CD4-positive, alpha-beta T cell treated with Interleukin-6 at 100 ng/mL for 8 hours (primary cell): ENCODE measurements at places on chromosomes 7 and 10.

DNA sequence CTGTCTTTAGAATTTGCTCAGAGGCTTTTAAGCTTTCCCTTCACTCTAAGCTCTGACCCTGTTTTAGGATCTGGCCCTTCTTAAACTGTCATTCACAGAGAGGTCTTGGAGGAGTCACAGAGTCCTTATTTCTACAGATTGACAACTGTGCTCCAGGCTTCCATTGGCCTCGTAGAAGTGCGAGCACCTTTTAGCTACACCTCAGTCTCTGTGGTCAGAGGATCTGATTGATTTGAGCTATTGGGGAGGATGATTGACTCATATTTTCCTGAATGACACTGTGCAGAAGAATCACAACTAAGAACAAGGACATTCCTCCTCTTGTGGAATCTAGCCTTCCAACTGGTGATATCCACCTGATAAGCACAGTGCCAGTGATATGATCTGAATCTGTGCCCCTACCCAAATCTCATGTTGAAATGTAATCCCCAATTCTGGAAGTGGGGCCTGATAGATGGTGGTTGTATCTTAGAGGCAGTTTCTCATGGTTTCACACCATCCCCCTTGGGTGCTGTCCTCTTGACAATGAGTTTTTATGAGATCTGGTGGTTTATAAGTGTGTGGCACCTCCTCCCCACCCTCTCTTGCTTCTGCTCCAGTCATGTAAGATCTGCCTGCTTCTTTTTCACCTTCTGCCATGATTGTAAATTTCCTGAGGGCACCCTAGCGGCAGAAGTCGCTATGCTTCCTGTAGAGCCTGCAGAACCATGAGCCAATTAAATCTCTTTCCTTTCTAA lies 3.2 kb downstream of the CYP3A7 start:
- DNase-seq, result no peak

- DNase-seq, result no peak
Observed at GRCh38 chr7:94933256-94933990, 26.0 kb downstream of the PPP1R9A start.

DNA sequence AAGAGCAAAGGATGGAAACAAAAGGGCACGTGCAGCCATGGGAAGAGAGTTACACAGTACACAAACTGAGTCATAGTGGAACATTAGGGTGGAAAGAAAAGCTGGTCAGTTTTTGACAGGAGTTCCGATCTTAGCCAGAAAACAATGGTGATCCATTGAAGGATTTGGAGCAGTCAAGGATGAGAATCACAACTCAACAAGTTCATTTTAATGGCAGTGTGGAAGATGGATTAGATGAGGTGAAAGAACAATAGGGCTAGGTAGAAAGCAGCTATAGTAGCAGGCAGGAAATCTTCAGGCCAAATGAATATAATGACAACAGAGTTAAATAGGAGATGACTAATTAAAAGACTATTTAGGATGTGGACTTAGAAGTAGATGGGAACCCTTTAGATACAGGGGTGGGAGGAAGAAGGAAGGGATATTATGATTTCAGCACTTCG lies 136.3 kb downstream of the DOCK4 start:
- no peak for DNase-seq

DNA sequence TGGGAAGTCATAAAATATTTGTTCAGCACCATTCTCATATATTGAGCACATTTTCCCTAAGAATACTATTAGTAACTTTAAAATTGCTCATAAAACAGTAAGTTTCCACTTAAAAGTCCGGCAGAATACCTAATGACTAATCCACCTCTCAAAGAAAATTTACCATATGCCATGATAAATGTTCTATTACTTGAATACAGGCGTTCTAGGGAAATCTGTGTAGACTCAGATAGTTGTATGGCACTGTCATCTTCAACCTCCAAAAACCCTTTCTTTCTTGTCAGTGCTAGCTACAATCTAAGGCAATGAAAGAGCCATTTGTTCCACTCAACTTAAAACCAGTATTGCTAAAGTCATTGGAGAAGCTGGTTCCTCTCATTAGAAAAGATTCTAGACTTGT lies 7.3 kb downstream of the GPR37 start:
- DNase-seq, result no peak

GRCh38 chr7:48841739-48842138 lies 82.6 kb upstream of the CDC14C start:
- DNase-seq, result no peak

GRCh38 chr10:10211409-10211808 lies 806.3 kb upstream of the CELF2 start:
- DNase-seq, result no peak

DNA sequence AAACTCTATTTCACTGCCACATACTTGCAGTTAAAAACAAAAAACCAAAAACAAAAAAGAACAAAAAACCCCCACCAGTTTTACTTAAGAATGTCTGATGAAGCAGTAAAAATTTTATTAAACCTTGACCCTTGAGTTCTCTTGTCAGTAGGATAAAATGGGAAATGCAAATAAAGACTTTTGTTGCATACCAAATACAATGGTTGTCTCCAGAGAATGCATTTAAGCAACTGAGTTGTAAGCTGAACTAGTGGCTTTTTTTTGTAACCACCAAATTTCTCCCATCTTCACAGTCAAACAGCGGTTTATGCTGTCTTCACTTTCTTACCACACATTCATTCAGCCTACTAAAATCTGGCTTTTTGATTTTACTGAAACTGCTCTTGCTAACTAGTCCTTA lies 3.1 kb downstream of the SYPL1 start:
- DNase-seq, result no peak

DNA sequence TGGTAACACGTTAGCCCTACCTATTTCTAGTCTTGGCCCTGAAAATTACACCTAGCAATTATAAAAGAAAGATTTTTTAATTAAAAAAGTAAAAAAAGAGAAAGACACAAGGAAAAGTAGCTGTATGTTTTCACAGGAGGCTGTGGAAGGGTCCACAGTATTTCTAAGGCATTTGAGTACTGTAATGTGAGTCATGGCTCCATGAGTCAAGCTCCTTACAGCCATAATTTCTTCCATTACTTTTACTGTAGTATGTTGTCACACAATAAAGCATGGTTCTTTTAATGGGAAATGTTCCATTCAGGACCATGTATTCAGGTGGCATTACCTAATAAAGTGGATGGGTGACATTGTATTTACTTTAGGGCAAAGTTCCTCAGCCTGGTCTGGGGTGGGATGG lies 113.4 kb downstream of the GPR37 start:
- no peak for DNase-seq

DNA sequence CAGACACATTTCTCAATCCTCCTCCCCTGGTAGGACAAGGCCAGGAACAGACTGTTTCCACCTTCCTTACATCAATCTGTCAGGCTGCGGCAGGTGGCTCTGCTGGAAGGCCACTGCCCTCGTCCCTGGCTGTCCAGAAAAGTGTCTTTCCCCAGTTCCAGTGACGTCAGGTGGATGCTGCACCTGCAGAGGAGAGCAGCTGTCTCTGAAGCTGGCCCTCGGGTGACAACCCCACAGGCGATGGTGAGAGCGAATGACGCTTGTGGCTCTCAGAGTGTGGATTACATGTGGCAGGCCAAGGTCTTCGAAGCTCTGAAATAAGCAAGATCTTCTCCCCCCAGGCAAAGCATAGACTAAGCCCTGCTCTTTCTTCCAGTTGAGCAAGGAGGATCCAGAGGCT lies 146.9 kb upstream of the RET start:
- DNase-seq, result no peak

DNA sequence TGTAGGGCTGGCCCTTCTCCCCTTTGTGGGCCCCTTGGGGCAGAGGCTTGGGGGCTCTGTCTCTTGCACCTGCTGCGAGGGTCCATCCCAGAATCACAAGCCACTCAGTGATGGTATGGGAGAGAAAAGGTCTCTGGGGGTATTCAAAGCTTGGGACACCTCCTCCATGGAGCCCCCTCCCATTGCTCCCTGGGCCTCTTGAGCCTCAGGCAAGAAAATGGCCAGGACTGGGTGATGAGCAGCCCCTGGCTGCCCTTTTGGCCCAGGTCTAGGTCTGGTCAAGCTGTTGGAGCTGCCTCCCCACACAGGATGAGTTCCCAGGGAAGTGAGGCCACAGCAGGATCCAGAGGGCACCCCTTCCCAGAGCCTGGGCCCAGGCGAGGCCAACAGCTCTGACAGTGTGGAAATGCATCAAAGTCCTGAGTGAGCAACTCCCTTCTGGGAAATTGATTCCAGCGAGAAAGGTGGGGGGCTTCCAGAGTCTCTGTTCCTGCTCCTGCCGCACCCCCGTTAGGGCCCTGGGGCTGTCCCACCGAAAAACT lies 3.4 kb upstream of the MYL7 start:
- no peak for DNase-seq

- no peak for DNase-seq
Observed at GRCh38 chr10:132631338-132631735, 93.8 kb downstream of the INPP5A start.

- DNase-seq, result no peak
Observed at GRCh38 chr10:118918116-118918515, 111.4 kb upstream of the NANOS1 start.

GRCh38 chr7:2012981-2013380 lies 219.8 kb downstream of the MAD1L1 start:
- DNase-seq, result no peak

- DNase-seq, result no peak
Observed at GRCh38 chr10:132511121-132512051, 26.2 kb upstream of the INPP5A start.

- no peak for DNase-seq
Observed at GRCh38 chr10:22294694-22295093, 21.5 kb upstream of the COMMD3 start.

GRCh38 chr7:5635006-5635405 lies 146.5 kb downstream of the RNF216 start:
- DNase-seq, result no peak

DNA sequence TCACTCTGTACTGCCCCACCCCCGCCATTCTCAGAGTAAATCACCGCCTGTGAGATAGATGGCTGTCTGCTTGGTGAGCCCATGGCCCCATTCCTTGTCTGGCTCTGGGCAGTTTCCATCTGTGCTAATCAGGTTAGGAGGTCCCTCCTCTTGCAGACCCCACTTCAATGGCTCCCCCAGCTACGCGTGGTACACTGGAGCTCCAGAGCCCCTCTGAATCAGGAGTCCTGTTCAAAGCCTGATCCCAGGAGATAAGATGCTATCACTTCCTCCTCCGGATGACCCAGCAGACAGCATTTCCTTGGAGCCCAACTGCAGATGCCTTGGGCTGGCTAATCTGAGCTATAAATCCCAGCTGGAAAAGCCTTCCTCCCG lies 122.3 kb downstream of the SH3PXD2A start:
- DNase-seq, result no peak

- no peak for DNase-seq
Observed at GRCh38 chr10:11798845-11799735, 24.1 kb upstream of the PROSER2 start.

DNA sequence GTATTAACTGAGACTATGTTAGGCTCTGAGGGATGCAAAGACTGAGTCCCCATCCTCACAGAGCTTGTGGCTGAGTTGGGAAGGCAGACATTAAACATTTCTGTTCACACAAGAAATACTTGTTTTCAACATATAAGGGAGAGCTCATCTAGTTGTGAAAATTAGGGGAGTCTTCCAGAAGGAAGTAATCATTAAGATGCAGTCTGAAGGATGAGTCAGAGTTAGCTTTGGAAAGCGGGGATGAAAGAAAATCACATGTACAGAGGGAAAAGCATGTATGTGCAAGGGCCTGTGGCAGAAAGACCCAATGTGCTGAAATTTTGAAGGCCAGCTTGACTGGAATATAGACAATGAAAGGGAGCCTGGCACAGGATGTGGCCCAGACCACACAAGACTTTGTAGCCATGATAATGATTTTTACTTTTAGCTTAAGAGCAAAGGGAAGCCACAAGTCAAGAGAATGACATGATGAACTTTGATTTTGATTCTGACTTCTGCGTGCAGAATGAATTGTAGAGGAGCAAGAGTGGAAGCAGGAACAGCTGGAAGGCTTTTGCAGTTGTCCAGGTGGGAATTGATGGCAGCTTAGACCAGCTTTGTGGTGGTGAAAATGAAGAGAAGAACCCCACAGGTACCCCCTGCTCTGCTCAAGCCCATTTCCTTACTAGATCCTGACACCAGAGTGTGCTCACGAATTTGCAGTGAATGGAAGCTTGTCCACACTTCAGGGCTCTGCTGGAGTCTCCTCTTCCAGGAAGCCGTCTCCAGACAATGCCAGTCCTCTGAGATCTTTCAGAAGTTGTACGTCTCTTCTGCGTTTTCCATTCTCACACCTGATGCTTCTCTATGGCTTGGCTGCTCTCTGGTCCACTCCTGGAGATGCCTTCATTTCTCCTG lies 115.6 kb downstream of the ATXN7L1 start:
- DNase-seq, result peak; percentile 31

GRCh38 chr10:132303361-132304115 lies 4.2 kb downstream of the STK32C start:
- no peak for DNase-seq

GRCh38 chr7:7732621-7733281 lies 14.3 kb upstream of the RPA3 start:
- no peak for DNase-seq

DNA sequence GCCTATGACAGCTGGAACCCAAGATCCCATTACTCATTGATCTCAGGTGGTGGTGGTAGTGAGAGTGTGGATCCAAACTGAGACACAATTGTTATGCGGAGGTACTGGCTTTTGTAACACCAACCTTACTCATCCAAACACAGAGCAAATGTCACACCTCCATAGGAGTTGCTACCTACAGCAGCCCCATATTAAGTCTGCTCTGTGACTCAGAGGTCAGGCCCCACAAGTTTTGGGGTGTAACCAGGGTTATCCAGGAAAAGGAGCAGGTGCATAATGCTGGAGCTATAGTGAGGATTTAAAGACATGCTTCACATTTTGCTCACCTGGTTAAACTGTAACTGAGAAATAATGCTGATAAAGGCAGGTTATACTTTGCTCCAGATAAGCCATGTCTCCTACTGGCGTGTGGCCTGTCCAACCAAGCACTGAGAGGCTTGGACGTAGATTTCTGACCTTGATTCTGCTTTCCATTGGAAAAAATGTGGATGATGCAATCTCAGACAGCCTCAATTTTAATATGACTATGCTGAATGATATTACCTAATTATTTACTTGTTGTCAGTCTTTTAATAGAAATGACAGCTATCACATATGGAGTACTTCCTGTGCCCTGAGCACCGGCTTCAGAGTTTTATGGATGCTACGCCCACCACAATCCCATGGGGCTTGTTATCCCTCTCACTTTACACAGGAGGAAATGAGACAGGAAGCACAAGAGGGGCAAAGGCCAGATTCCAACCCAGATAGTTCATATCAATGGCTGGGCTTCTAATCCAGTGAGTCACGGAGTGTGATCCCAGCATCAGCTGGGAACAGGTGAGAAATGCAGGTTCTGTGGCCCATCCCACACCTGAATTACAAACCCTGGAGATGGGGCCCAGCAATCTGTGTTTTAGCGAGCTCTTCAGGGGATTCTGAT lies 181.3 kb downstream of the CHN2 start:
- no peak for DNase-seq

DNA sequence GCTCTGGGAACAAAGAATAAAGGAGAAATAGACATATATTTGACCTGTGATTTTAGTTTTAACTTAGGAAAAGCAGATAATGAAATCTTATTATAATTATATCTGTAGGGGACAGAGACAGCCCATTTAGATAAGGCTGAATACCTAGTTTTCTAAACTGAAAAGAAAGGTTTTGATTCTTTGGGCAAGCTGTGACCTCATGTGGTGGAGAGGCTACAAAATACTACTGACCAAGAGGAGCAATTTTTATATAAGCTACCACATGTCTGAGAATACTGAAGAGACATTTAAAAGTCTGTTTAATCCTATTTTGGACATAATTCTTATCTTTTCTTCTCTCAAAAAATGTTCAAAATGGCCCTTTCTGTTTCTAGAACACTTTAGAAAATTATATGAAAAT lies 271.0 kb downstream of the MTERF1 start:
- no peak for DNase-seq

GRCh38 chr10:119770928-119771327 lies 45.1 kb downstream of the INPP5F start:
- DNase-seq, result no peak

GRCh38 chr10:130400890-130401289 lies 264.7 kb downstream of the GLRX3 start:
- no peak for DNase-seq
